Hypothalamus (tissue), 51 donors: ENCODE measurements at places on chromosomes 4 and X.

GRCh38 chrX:149312988-149313387, 192.1 kb downstream of the IDS start:
- no peak for DNase-seq

DNA sequence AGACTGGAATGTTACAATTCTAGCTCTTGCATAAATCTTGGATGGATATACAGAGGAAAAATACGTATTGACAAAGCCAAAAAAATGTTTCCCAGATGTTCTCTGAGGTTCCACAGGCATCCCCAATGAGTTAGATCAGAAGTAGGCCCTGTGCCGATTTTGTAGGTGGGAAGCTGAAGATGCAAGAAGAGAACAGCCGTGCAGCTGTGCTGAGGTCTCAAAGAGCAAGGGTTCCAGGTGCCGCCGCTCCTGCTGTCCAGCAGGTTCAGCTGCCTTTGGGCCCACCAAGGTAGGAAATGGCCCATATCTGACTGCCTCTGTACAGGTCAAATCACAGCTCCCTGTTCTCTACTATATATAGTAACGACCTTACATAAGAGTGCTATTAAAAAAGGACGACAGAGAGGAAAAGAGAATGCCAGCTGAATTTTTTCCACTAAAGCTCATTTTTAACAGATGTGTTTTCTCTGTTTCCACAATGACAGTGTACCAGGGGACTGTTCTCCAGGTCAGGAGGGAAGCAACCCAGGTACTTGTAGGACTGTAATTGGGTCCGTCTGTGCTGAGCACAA, 155.6 kb downstream of the CBR4 start:
- no peak for DNase-seq

- DNase-seq = no peak
Measured at GRCh38 chrX:44063606-44064005, 90.4 kb upstream of the NDP start.

DNA sequence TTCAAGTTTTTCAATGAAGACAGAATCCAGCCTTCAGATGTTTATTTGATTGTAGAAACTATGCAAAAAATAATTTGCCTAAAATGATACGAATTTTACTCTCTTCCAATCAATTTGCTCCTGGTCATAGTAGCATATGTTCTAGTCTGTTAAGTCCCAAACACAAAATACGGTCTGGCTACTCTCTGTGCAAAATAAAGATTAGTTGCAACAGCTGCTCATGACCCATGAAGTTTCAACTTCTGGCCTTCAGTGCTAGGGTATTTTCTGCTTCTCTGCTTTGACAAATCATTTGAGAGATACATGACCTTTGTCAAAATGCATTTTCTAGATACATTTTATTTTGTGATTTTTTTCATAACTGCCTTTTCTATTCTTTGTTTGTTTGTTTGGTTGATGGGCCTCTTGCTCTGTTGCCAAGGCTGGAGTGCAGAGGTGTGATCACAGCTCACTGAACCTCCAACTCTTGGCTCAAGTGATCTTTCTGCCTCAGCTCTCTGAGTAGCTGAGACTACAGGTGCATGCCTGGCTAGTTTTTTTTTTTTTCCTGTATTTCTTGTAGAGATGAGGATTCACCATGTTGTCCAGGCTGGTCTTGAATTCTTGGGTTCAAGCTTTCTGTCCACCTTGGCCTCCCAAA, 55.2 kb downstream of the TACR3 start:
- no peak for DNase-seq

DNA sequence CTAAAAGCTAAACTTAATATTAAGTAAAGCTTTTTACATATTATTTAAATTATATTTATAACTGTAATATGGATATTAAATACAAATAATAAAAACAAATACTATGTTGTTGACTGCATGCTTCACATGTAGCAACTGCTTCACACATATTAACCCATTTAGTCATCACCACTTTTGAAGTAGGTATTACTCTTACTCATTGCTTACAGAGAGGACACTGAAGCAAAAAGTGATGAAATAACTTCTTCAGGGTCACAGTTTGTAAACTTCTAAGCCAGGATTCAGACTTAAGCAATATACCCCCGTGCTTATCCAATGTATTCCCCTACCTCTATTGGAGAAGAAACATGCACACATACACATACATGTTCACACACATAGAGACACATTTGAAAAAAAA, 166.6 kb downstream of the DKK2 start:
- DNase-seq = no peak

- DNase-seq = no peak
Measured at GRCh38 chr4:34732176-34732950, 1512.0 kb downstream of the ARAP2 start.

- DNase-seq = no peak
Measured at GRCh38 chr4:125392694-125393093, 77.9 kb downstream of the FAT4 start.
